ENCODE measurements at places on chromosomes 13 and 19. TPM values are rescaled to one million over a fixed set of nuclear protein-coding genes. Genes with fewer than 3 reads are reported as not detected.

Gene CALR3
- not detected for total RNA-seq

Gene RNF225
- total RNA-seq: 0.26 TPM

Gene KRTDAP
- total RNA-seq: not detected

Gene LRRC63
- 25.2 TPM for total RNA-seq

- DNase-seq: peak; percentile 38
Measured at GRCh38 chr13:112931028-112931934, 37.7 kb upstream of the MCF2L start.

- no peak for DNase-seq
Measured at GRCh38 chr13:110853235-110853721, 61.6 kb downstream of the ANKRD10 start.

- DNase-seq: no peak
Measured at GRCh38 chr19:799076-799881, 2.0 kb downstream of the PTBP1 start.

DNA sequence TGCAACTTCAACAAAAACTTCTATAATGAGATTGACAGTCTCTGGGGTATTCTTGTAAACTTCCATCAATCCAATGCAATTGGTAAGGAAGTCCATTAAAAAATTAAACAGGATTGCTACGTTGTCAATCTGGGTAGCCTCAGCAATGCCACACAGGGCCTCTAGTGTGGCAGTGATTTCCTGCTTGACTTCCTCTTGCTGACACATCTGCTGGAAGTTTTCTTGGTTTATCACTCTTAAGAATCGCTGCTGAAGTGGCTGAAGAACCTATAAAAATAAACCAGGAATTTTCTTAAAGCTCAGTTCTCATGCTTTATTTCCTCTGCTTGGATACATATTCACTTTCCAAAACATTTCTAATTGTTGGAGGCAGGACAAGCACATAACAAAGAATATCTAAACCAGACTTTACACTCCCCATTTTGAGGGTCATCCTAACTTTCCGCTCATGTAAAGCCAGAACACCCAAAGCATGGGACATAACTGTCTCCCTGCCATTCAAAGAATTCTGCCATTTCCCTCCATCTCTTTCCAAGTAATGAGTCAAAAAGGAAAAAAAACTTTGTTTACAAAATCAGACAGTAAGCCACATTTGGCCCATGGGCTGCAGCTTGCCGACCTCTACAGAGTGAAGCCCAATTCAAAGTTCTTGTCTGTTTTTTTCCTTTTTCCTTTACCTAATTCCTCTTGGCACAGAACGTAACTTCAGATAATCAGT, 23.2 kb upstream of the EEF1AKMT1 start:
- DNase-seq: no peak

- DNase-seq: no peak
Measured at GRCh38 chr19:12293777-12294248, 870 bp downstream of the ZNF44 start.

- DNase-seq: no peak
Measured at GRCh38 chr19:27751044-27751391, 1461.9 kb downstream of the UQCRFS1 start.

Measured in NCI-H460 (cell line).